ENCODE measurements at places on chromosomes 5 and 9.

DNA sequence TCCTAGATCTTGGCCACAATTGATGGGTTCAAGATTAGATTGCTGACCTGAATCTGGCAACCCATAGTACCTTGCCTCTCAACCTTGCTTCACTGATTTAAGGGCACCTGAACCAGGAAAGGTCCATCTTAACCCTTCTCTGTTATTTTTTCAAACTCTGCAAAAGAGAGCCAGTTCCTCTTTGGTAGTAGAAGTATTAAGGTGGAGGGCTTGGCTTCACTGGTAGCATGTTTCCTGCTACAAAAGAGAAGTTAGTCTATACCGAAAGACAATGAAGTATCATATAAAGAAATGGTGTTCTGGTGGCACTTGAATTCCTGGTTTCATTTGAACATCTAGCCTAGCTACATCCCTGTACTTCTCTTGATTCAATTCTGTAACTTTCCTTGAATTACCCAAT, 8.5 kb downstream of the ALG2 start:
- DNase-seq, result no peak

GRCh38 chr5:7325975-7326913, 69.7 kb upstream of the ADCY2 start:
- DNase-seq, result no peak

GRCh38 chr9:1154739-1155138, 104.6 kb downstream of the DMRT2 start:
- DNase-seq, result no peak

DNA sequence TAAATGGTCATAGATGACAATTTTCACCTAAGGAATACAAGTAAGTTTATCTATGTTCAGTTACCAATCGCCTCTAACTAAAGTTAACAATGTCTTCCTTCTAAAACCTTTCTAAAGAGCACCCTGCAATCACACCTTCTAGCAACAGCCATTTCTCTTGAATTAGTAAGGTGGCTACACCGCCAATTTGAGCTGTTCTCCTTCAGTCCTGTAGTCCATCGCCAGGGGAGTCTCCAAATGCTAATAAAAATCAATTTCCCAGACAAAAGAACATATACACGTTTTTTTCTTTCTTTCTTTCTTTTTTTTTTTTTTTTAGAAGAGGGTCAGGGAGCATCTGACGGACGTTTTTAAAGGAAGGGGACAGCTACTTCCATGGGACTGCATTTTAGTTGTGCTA, 729 bp upstream of the RORB start:
- DNase-seq, result no peak

GRCh38 chr5:81748556-81748955, 2.3 kb downstream of the SSBP2 start:
- no peak for DNase-seq

GRCh38 chr5:168766426-168766700, 187.2 kb upstream of the PANK3 start:
- DNase-seq, result no peak

DNA sequence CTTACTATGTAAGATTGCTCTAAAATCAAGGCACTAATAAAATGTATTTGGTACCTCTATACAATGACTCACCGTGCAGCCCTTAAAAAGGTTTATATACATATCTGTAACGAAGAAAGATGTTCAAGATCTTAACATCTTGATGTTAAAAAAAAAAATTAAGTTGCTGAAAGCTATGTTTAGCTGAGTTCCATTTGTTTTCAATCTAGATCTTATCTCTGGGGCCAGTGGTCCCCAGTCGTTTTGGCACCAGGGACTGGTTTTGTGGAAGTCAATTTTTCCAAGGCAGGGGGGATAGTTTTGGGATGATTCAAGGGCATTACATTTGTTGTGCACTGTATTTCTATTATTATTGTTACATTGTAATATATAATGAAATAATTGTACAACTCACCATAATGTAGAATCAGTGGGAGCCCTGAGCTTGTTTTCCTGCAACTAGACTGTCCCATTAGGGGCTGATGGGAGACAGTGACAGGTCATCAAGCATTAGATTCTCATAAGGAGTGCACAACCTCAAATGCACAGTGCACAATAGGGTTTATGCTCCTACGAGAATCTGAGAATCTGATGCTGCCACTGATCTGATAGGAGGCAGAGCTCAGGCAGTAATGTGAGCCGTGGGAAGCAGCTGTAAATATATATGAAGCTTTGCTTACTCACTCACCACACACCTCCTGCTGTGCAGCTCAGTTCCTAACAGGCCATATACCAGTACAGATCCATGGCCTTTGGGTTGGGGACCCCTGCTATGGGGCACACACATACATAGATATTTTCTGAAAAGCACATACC, 27.6 kb upstream of the TSLP start:
- no peak for DNase-seq

DNA sequence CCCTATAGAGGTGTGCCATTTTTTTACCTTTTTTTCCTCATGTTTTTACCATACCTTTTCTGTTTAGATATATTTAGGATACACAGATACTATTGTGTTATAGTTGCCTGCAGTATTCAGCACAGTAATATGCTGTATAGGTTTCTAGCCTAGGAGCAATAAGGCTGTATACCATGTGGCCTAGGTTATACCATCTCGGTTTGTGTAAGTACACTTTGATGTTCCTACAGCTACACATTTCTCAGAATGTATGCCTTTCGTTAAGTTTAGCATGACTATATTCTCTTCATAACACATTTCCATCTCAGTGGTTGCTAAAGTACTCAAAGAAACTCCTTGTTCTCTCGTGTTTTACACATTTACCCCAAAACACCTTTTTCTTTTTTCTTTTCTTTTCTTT, 23.0 kb downstream of the UBE2D2 start:
- no peak for DNase-seq

Measured in stimulated activated CD8-positive, alpha-beta memory T cell treated with anti-CD3 and anti-CD28 coated beads, Interleukin-2, amount 100 ng/mL, for 1 hour (primary cell).